ENCODE measurements at places on chromosomes 4 and X. TPM values are rescaled to one million over a fixed set of nuclear protein-coding genes. Genes with fewer than 3 reads are reported as not detected.

GRCh38 chr4:21801661-21802385 lies 146.7 kb downstream of the KCNIP4 start:
- DNase-seq = no peak

DNA sequence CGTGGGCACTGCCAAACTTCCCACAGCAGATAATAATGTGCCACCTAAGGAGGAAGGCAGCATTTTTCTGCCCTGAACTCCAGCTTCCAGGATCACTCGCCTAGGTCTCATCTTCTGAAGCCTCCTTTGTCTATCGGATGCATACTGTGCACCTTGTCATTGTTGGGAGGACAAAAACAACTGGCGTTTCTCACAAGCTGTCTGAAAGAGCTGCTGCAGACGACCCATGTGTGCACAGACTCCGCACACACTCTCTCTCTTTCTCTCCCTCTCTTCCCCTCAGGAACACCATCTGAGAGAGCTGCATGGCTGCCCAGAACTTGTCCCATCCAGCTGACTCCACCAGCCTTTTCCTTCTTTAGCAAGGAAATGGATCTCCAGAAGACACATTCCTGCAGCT lies 83.0 kb downstream of the MAML3 start:
- DNase-seq = no peak

- no peak for DNase-seq
These were observed 587.7 kb downstream of the GLUD2 start for GRCh38 chrX:121635141-121635540.

DNA sequence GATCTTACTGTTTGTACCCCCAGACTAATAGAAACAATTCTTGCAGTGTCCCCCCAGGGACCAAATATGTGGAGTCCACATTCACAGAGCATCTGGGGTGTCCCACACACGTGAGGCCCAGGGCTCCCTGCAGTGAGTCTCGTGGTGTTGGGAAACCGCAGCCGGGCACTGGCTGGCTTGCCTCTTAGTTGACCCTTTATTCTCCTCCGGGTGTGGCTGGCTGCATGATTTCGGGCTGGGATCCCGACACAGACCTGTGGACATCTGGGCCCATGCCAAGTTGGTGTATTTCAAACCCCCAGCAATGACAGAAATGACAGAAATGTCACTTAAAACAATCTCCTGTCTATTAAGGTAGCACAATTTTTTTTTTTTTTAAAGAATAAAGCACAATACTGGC lies 15.6 kb upstream of the CLDN24 start:
- DNase-seq = no peak

- no peak for DNase-seq
These were observed 48.0 kb downstream of the SLC25A5 start for GRCh38 chrX:119516157-119516702.

GRCh38 chr4:82543131-82543530 lies 18.7 kb downstream of the TMEM150C start:
- no peak for DNase-seq

DNA sequence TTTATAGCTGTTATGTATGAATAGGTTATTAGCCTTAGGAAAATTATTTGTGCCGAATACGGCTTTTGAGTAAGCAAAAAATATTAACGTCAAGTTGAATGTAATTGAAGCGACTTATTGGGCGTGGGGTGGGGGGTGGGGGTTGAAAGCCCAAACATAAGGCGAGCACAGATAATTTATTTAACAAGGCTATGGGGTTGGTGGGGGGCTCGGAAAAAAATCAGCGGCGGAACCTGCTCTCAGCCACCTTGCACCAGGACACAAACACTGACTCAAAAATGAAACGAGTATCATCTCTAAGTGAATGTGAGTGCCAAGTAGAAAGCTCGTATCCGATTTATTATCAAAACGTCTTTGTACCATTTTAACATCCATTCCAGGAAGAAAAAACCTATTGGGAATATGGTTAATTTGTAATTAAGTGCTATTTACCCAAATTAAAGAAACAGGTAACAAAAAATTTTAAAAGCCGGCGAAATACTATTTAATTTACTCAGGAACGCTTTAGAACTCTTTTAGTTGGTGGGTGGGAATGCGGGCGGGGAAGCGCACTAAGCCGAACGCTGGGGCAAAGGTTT lies 902 bp upstream of the LARP1B start:
- no peak for DNase-seq

The PAGE1 gene
- not detected for total RNA-seq

GRCh38 chrX:102491766-102492165 lies 20.2 kb upstream of the TCP11X2 start:
- DNase-seq = no peak

Data from left cardiac atrium (tissue), 4 donors.